ENCODE measurements at places on chromosomes 5 and 9. TPM values are rescaled to one million over a fixed set of nuclear protein-coding genes. Genes with fewer than 3 reads are reported as not detected.

Gene F12
- total RNA-seq, result 2.3 TPM

Gene GFI1B
- total RNA-seq, result not detected

Gene INSL4
- not detected for total RNA-seq

Gene MYMK
- total RNA-seq, result not detected

Gene CEL
- total RNA-seq, result 6.0 TPM

Gene PTGR1
- 40.9 TPM for total RNA-seq

Gene MATR3
- 115 TPM for total RNA-seq

Gene PCDHGA4
- 3.5 TPM for total RNA-seq

Gene SEMA6A
- 7.4 TPM for total RNA-seq

Gene ADAMTS6
- 0.34 TPM for total RNA-seq

Gene CNTLN
- 7.6 TPM for total RNA-seq

Gene STOML2
- 94.7 TPM for total RNA-seq

Gene SV2C
- not detected for total RNA-seq

Gene LVRN
- total RNA-seq, result 0.60 TPM

Gene SERF1B
- total RNA-seq, result 33.6 TPM

Gene MSANTD3
- total RNA-seq, result 10.0 TPM

Gene DMRT3
- total RNA-seq, result 0.42 TPM

Gene CNTNAP3B
- total RNA-seq, result 14.1 TPM

Gene PCDHA10
- total RNA-seq, result 0.47 TPM

Gene DDX4
- not detected for total RNA-seq

GRCh38 chr5:127936439-127936972 is 147.1 kb upstream of the SLC12A2 start:
- DNase-seq, result no peak

GRCh38 chr5:180313677-180314505 is 22.0 kb upstream of the MAPK9 start:
- DNase-seq, result no peak

DNA sequence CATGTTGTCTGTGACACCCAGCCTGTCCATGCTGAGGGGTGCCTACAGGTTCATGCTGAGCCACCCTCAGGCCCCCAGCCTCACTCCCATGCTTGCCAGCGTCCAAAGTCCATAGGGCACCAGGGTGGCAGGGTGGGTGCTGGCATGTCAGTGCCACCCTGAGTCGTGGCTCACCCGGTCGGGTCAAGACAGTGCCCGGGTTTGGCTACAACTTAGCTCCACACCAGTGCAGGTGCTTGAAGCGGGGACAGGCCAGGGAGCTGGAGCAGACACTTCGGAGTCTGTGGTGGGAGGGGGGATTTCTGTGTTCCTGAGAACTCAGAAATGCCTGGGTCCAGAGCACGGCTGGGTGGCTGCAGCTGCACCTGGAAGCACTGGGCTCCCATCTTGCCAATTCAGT is 579.2 kb upstream of the FAM174A start:
- DNase-seq, result no peak

- DNase-seq, result no peak
These were observed 87.5 kb downstream of the TTC39B start for GRCh38 chr9:15219546-15219945.

GRCh38 chr9:94872891-94873511 is 146.5 kb downstream of the AOPEP start:
- DNase-seq, result no peak

DNA sequence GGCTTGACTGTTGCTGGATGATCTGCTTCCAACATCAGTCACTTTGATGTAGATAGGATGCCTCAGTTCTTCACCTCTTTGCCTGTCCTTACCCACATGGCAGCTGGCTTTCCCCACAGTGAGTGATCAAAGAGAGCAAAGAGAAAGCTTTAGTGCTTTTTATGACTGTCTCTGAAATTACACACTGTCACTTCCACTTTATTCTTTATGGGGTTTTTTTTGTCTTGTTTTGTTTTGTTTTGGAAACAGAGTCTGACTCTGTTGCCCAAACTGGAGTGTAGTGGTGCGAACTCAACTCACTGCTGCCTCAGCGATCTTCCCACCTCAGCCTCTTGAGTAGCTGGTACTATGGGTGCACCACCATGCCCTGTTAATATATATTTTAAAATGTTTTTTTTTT is 32.4 kb upstream of the C5orf24 start:
- no peak for DNase-seq

GRCh38 chr5:91164424-91164823 is 218.7 kb downstream of the ARRDC3 start:
- DNase-seq, result no peak

DNA sequence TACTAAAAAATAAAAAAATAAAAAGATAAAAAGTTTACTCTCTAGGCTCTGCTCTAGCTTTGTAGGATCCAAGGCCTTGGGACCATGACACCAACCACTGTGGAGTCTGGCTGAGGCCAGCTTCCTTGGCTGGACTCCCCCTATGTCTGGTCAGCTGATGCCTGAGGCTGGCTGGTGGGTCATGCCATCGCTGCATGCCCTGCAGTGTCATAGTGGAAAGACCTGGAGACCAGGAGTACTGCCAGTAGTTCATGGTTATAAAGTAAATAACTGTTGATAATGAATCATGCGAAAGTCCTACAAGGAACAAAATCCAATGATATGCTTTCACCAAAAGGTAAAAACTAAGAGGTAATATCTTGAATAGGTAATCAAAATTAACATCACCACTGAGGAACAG is 43.2 kb downstream of the GARNL3 start:
- no peak for DNase-seq

DNA sequence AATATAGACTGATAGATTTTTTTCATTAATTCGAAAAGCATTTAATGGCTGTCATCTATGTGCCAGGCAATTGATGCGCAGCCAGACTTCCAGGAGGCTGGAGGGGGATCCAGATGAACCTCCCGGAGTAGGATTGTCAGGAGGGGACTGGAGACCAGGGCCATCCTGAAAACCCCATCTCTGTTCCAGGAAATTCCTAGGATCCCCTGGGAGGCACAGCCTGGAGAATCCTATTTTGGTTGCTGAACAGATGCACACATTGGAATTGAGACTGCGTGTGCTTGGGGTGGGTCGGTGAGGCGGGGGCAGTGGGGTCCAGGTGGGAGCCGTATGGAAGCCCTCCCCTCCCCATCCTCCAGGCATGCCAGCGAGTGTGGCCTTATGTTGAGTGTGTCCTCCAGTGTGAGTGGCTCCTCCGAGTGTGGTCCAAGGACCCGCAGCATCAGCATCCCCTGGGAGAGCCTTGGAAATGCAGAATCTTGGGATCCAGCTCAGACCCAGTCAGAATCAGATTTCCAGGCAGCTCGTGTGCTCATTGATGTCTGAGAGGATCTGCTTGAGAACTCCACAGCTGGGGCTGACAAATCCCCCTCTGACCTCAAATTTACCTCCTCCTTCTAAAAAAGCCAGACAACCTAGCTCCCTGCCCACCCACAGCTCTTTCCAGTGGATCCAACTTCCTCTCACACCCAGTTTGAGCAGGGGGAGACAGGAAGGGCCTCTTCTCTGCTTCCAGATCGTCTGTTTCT is 38.7 kb downstream of the ROPN1L start:
- no peak for DNase-seq

GRCh38 chr9:13033959-13034693 is 245.4 kb downstream of the MPDZ start:
- peak; percentile 66 for DNase-seq

DNA sequence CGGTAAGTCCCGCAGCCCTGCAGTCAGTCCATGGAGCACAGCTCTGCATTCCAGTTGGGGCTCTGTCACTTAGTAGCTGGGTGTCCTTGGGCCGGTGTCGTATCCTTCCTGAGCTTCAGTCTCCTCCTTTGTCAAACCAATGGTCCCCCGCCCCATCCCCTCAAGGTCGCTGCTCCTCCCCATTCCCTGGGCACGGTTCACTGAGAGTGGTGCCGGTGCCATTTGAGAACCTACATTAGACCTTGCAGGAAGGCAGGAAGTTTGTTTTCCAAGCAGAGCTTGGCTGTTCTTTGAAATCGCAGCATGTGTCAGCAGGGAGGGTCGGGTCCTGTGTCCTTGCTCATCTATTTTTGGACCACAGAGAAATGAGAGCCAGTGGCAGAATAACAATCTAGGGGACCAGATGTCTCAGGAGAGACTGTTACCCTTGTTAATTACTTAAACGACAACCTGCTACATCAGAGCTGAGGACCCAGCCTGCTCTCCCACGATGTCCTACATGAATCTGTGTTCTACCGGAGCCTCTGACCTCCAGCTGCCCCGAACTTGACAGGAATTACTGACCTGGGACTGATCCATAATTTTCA is 21.7 kb upstream of the BARHL1 start:
- DNase-seq, result no peak

DNA sequence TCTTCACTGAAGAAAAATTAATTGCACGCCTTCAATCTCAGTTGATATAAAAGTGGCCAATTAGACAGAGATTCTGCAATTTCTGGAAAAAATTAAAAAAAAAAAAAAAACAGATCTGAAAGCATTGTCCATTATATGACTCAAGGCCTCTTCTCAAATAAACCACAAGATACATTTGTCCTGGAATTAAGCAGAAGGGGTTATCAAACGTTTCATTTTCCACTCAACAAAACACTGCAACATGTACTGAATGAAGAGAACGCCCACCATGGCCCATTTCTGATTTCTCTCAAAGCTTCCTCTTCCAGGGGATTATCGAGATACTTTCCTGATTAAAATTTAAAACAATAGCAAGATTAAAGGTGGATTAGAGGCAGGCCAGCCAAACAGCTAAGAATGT is 5.8 kb upstream of the PAPPA start:
- no peak for DNase-seq

- DNase-seq, result no peak
These were observed 327.0 kb upstream of the TNC start for GRCh38 chr9:115444959-115445358.

DNA sequence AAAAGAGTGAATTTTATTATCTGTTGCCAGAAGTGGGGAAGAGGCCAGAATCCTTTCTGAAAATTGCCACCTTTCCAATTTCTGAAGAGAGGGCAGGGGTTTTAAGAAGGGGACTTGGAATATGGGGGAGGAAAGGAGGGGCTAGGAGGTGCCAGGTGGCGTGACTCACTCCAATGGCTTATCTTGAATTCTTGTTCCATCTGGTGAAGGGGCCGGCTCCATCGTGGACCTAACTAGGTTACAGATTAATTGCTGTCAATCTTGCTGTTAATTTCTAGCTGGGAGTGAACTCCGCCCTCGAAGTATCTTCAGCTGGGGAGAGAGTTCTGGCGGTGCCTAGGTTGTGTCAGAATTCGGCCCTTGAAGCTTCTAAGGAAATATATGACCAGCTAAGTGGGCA is 138.7 kb downstream of the YTHDC2 start:
- no peak for DNase-seq

GRCh38 chr5:14039576-14039975 is 95.1 kb upstream of the DNAH5 start:
- DNase-seq, result no peak

GRCh38 chr9:72022841-72023240 is 37.6 kb downstream of the C9orf57 start:
- no peak for DNase-seq

GRCh38 chr9:75997206-75997605 is 106.7 kb downstream of the PCSK5 start:
- no peak for DNase-seq

DNA sequence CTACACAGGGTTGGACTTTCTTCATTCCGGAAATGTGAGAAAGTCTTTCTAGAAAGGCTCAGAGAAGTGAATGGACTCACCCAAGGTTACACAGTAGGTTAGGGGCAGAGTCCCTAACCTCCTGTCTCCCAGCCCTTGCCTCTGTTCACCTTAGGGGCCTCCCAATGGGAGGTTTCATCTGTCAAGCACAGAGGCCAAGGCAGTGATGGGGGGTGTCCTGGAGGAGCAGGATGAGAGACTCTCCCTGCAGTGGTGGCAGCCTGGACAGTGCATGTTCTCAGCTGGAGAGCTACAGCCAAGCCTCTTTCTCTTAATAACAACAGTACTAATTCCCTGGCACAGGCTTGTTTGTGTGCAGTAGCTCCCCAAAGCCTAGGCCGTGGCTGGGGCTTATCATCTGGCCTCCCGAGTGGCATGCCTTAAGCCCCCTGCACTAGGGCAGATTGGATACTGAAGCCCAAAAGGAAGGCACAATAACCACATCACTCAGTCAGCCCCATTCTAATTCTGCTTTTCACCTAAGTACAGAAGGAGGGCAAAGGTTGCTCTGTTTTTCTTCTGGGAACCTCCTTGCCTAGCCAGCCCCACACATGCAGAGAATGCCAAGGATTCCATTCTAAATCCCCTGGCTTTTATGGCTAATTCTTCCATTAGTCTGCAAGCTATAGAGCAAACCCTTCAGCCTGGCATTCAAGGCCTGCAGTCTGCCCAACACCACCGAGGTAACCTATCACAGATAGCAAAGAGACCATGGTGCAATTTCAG is 50.2 kb upstream of the XPA start:
- DNase-seq, result no peak

GRCh38 chr5:2388571-2388970 is 362.9 kb downstream of the IRX2 start:
- DNase-seq, result no peak

- DNase-seq, result no peak
These were observed 22.3 kb downstream of the C1QTNF2 start for GRCh38 chr5:160348080-160348479.

- DNase-seq, result no peak
These were observed 19.4 kb downstream of the USP20 start for GRCh38 chr9:129854588-129855110.

- DNase-seq, result peak; percentile 44
These were observed 21.7 kb downstream of the TCF7 start for GRCh38 chr5:134136221-134136631.

DNA sequence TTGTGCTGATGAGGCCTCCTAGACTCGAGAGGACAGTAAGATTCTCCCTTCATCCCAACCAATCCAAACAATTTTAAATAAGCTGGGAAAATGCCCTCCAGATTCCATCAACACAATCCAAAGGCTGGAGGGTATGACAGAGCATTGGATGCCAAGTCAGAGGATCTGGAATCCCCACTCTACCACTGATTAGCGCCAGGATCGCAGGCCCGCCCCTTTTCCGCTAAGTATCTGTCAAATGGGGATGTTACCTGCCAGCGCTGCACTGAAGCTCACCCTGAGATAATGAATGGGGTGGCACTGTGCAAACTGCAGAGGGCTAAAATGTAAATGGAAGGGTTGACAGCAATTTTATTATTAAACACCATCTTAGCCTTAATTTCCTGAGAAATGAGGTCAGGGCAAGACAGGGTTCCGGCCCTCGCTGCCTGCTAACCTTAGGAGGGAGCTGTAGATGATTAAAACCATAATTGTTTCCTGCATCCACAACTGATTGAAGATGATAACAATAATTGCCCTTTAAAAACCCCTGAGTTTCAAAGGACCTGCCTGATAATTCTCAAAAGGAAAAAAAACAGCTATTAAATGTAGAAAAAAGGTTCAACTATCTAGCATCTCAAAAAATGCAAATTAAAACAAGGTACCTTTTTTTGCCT is 31.6 kb upstream of the GABBR2 start:
- no peak for DNase-seq

GRCh38 chr9:7223981-7224380 is 466.2 kb downstream of the KDM4C start:
- no peak for DNase-seq

GRCh38 chr5:111680737-111681413 is 76.1 kb downstream of the NREP start:
- no peak for DNase-seq

DNA sequence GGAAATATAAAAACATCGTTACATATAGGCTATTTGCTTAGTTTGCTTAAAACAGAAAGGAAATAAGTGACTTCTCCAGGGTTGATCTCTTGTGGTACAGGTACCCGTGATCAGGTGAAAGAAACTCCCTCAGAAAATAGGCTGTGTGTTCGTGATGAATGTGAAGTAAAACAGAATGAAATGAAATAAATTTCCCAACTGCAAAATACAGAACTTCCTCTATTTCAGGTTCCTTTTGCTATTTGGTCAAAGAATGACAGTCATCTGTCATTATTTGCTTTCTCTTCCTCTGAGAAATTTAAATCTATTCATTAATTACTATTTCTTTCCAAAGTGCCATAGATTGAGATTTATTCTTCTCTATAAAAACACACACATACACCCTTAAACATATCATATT is 408.1 kb downstream of the FAM170A start:
- no peak for DNase-seq
